Stimulated activated CD8-positive, alpha-beta memory T cell treated with anti-CD3 and anti-CD28 coated beads, Interleukin-4, amount 100 ng/mL, for 4 hours (primary cell): ENCODE measurements at places on chromosomes 11 and 22.

GRCh38 chr11:92894197-92894596, 75.3 kb upstream of the MTNR1B start:
- DNase-seq, result no peak

GRCh38 chr22:36588285-36588684, 59.3 kb upstream of the EIF3D start:
- no peak for DNase-seq

GRCh38 chr22:17302616-17303015, 66.6 kb upstream of the CECR2 start:
- no peak for DNase-seq

DNA sequence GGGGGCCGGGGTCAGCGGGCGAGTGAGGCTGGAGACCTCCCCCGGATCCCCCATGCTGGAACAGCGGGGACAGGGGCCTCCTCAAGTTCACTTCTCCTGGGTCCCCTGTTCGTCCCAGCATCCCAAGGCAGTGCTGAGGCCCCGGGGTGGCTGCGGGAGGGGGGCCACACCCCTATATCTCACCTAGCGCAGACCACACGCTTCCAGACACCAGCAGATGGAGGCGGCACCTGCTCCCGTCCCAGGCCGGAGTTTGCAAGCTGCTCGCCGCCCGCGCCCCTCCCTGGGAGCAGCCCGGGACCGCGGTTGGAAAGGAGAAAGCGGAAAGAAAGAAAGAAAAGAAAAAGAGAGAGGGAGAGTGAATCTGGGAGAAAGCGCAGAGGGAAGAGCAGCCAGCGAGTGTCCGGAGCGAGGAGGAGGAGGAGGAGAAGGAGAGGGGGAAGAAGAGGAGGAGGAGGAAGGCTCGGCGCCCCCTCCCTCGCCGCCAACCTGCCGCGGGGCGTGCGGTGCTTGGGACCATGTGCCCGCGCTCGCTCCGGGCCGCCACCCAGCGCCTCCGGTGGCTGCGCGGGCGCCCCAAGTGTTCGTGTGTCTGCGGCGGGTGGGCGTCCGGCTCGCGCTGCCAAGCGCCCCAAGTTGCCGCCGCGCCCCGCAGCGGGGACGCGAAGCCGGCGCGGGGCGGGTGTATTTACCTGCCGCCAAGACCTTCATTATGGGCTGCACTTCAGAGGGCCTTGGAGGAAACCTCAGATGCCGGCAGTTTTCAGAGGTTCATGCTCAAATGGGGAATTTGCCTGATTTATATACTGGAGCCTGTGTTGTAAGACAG, at the start of gene LIF:
Gene LIF, minus strand, starts transcription at position 775 of the 829 bp plus-strand sequence. Its CDS starts 64 bp downstream, at position 711.
- no peak for DNase-seq

GRCh38 chr11:45859661-45860140, 12.4 kb downstream of the CRY2 start:
- DNase-seq, result no peak

- DNase-seq, result no peak
Measured at GRCh38 chr11:114162719-114163123, 103.2 kb downstream of the ZBTB16 start.

- no peak for DNase-seq
Measured at GRCh38 chr11:80084608-80085007, 643.8 kb upstream of the TENM4 start.

GRCh38 chr11:30128269-30128932, 102.4 kb upstream of the FSHB start:
- DNase-seq, result no peak

GRCh38 chr11:104061853-104062521, 25.5 kb downstream of the DDI1 start:
- DNase-seq, result no peak

DNA sequence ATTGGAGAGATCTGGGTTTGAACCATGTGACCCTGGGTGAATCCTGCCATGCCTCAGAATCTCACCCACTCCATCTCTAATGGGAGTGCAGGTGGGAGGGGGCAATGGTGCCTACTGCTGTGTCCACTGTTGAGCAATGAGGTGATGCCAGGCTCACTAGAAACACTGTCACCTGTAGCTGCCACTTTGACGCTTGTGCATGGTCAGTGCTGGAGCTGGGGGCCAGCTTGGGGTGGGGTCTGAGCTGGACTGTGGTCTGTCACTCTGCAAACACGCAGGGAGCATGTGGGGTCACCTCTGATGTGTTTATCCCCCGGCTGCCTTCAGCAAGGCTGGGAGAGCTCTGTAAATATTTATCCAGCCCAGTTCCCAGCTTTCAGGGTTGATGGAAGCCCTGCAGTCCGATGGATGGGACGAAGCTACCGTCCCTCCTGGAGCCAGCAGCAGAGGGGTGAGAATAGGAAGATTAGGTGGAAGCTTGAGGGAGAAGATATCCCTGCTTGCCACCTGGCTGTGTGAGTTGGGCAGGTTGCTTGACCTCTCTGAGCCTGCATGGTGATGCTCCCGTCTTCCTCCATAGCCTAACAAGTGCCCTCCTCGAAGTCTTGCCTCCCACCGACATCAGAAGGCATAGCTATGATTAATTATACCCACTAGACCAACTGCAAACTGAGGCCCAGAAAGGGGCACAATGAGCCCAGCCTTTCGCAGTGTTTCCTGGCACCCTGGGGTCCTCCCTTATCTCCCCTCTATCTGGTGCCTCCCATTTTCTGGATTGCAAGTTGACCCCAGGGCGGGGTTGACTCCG, 1.7 kb downstream of the MMP11 start:
- no peak for DNase-seq

DNA sequence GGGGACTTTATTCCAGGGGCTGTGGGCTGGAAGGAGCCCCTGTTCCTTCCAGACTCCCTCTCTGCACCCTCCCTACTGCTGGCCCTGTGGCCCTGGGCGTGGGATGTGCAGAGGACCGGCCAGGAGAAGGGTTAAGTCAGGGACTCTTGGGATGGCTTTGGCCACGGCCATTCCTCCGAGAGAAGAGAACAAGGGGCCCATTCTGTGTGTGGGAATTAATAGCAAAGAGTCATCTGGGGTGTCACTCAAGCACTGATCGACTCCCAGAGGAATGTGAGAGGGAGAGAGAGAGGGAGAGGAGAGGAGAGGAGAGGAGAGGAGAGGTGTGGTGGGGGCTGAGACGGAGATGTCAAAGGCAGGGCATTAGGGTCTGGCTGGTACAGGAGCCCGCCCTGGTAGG, 14.2 kb upstream of the SOX10 start:
- DNase-seq, result no peak

- no peak for DNase-seq
Measured at GRCh38 chr22:35735542-35735941, 17.9 kb downstream of the APOL5 start.

DNA sequence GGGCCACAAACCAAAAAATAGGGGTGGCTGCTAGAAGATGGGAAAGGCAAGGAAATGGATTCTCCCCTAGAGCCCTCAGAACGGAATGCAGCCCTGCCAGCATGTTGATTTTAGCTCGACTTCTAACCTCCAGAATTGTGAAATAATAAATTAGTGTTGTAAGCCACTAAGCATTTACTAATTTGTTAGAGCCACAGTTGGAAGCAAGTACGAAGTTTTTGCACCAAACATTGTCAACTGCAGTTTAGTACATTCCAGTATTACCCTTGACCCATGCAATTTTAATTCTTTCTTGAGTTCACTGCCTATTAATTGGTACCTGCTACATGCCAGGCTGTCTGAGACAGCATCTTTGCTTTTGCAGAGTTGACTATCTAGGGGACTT, 32.2 kb downstream of the PARVA start:
- DNase-seq, result no peak

DNA sequence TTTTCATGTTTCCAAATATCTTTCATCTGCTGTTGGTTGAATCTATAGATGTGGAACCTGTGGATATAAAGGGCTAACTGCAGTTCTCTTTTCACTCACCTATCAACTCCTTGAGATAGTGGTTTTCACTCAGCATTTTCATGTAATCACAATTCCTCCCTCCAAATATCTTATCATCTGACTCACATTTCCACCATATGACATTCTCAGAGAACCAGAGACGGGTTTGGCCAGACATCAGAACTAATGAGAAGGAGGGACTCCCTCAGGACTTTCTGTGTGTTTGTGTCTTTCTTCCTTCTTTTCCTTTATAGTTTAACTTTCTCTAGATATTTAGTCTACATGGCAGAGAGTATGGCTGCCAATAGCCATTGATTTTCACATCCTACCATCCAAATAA, 134.8 kb upstream of the DDI1 start:
- DNase-seq, result no peak

DNA sequence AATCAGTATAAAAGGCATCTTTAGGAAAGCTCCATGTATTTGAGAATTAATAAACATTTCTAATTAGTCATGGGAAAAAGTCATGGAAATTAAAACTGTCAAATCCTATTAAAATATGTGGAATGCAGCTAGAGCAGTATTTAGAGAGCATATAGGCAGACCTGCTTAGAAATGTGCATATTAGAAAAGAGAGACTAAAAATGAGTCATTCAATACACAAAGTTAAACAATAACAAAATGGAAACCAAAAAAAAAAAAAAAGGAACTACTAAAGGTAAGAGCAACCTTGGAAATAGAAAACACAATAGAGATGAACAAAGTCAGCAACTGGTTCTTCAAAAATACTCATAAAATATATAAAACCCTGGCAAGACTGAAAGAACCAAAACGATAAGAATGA, 59.7 kb upstream of the RASSF10 start:
- no peak for DNase-seq

DNA sequence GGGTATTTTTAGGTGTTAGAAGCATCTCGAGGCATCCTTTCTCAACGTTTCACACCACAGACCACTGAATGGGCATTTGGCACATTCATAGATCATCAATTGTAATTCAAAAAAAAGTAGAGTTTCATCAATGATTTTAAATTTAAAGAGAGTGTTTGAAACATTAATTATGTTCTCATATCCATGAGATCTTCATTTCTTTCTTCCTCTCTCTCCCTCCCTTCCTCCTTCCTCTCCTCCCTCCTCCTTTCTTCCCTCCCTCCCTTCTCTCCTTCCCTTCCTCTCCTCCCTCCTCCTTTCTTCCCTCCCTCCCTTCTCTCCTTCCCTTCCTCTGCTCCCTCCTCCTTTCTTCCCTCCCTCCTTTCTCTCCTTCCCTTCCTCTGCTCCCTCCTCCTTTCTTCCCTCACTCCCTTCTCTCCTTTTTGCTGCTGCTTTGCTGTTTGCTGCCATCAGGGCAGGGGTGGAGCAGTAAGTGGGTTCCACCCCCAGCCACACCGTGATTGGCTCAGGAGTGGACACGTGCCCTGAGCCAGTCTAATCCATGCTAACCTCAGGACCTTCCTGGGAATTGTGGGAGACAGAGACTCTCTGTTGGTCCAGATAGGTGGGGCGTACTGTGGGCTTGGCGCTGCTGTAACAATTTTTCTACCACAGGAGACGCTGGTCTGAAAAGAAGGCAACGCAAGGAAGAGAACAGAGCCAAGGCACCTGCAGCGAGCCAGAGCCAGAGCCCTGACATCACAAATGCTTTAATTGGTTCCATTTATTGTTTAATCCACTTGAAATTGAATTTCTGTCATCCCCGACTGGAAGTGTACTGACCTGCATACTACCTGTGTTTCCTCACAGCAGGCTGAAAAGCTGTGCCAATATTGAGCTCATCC, 33.7 kb upstream of the APOBEC3A start:
- no peak for DNase-seq

DNA sequence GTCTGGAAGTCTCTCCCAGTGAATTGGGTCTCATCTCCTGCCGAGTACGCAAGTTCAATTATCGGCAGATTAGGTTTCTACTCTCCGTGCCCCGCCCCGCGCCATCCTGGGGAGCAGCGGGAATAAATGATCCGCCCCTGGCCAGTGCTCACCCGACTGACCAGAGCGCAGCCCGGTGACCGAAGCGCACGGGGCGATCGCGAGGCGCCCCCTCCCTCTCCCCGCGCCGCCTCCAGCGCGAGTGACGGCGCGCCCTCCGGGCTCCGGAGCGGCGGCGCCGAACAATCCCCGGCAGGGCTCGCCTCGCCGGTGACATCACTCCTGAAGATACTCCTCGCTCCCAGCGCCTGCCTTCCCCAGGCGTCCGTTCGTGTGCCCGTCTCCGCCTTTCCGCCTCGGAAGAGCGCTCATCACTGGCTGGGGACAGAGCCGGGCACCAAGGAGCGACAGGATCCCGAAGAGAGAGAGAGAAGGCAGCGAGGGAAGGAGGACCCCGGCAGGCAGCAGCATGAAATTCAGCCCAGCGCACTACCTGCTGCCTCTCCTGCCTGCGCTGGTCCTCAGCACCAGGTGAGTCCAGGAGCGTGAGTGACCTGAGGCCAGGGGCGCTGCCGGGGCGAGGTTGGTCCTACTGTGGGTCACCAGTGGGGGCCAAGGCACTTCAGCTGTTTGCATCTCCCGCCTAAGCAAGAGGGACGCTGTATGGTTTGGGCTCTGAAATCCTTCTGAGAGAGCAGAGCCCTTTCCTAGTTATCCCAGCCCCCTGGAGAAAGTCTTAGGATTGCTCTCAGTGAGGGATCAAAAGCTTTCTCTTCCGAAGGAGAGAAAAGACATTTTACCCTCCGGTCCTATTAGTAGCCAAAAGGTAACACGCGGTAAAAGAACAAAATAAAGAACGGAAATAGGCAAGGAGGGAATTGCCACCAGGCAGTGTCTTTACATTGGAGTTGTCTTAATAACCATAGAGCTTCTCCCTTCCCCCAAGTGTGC, at the start of gene LUZP2:
Gene LUZP2, plus strand, starts transcription at position 318 of the 990 bp plus-strand sequence.
- DNase-seq, result no peak

DNA sequence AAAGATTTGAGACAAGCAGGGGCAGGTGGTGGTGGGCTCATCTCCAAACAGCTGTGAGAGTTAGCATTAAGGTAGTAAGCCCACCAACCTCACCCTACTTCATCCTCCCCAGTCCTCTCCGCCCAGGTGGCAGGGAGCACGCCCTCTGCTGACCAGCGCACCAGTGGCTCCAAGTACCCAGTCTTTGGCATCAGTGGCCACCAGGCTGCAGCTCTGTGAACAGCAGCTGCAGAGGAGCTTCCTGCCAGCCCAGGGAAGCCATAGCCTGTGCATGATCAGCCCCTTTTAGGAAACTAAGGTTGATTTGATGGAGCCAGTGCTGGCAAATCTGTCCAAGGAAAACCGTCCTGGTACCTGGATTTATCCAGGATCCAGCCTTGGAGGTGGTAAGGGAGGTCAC, 21.7 kb downstream of the CAVIN3 start:
- DNase-seq, result no peak

GRCh38 chr22:29385151-29385704, 3.1 kb downstream of the AP1B1 start:
- no peak for DNase-seq

GRCh38 chr11:748007-748359, 719 bp downstream of the TALDO1 start:
- no peak for DNase-seq

DNA sequence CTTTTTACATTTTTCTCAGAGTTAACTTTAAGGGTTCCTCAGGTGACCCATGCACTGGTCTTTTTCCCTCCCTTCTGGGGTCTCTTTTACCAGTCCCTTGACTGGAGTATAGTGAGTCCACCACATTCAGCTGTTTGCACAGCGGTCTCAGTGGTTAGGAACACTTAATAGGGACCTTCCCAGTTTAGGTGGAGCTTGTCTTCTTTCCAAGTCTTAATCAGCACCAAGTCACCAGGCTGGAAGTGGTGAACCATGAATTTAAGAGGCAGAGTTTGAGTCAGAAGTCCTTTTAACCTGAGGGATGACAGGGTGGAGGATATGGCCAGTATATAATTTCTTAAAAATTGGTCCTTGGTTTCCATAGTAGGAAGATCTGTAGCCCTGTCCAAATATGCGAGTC, 349.7 kb upstream of the MPPED2 start:
- no peak for DNase-seq

- no peak for DNase-seq
Measured at GRCh38 chr22:46129390-46130041, 20.8 kb upstream of the PPARA start.
